Activated naive CD4-positive, alpha-beta T cell (primary cell): ENCODE measurements at places on chromosomes 13 and 19.
A peak's percentile ranks its signal among the peaks of the same experiment; 100 is the strongest.

- no peak for DNase-seq
These were observed 519.3 kb downstream of the GPC6 start for GRCh38 chr13:93745884-93746283.

DNA sequence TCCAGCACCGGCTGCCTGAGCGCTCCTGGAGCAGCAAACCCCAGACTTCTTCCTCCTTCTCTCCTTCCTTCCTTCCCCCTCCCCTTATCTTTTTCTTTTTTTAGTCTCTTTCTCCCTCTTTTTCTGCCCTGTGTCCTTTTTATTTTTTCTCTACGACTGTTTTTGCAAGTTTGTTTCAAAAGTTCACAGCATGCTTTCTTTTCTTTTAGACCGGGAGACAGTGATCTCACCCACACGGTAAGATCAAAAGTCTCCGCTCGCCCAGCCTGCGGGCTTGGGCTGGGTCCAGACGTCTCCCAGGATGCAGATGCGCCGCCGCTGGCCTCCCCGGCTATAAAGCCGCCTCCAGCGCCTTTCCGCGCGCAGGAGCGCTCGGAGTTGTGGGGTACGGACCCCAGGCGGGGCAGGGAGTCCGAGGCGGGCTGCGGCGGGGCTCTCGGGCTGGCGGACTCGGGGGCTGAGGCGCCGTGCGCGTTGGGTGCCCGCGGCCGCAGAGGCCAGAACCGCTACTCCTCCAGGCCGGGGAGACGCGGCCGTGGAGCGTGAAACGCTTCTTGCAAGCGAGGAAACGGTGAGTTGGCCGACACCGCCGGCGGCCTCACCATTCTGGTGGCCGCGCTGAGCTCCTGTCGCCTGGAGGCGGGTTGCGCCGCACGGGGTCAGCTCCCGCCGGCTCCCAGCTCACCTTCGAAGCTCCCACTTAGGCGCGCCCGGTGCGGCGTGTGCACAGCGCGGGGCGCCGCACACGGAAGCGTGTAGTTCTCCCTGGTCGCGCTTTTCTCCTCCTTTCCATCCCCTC, 2.0 kb upstream of the TSHZ3 start:
- DNase-seq: no peak

GRCh38 chr13:67650471-67650870, 420.3 kb upstream of the PCDH9 start:
- no peak for DNase-seq

- no peak for DNase-seq
These were observed 42.0 kb downstream of the KLF2 start for GRCh38 chr19:16366433-16367260.

- DNase-seq: no peak
These were observed 38.7 kb upstream of the ZNF536 start for GRCh38 chr19:30333291-30334065.

- no peak for DNase-seq
These were observed 3.2 kb upstream of the IL17D start for GRCh38 chr13:20700288-20700687.

DNA sequence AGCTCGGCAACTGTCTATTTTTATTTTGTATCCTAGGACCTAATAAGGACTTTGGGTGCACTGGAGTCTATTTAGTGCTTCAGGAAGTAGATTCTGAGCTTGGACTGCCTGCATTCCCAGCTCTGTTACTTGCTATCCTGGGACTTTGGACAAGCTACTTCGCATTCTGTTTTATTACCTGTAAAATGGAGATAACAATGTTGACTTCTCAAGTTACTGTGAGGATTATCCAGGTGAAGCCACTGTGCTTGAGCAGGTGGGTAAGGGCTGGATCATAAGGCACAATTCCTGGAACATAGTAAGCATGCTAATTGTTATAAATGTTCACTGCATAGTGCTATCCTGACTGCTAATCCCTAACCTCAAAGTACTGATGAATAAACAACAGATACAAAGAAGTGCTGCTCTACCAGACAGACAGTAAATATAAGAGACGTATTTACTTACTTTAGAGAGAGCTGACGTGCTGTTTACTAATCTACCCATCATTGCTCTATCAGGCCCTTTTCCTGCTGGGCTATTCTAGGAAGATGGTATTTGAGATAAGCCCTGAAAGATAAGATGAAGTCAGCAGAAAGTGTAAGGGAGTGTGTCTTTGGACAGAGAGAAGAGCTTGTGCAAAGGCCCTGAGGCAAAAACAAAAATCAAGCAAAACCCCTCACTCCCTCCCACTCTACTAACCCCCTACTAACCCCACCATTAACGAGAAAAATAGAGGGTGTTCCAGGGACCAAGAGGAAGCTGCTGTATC, 50.8 kb upstream of the FLT1 start:
- no peak for DNase-seq

DNA sequence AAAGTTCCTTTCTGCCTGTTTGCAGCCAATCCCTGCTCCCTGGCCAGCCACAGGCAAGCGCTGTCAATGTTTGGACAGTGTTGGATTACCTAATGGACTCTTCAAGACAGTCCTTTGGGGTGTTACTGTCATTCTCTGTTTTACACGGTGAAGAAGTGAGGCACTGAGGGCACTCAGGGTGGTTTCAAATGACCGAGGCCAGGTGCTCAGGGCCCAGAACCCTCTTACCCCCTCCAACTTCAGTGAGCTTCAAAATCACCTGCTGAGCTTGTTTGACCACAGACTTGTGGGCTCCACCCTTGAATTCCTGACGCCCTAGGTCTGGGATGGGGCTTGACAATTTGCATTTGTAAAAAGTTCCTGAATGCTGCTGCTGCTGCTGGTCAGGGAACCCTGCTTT, 97.9 kb downstream of the GGACT start:
- DNase-seq: no peak

GRCh38 chr19:36488846-36489117, 579 bp downstream of the ZNF566 start:
- no peak for DNase-seq

DNA sequence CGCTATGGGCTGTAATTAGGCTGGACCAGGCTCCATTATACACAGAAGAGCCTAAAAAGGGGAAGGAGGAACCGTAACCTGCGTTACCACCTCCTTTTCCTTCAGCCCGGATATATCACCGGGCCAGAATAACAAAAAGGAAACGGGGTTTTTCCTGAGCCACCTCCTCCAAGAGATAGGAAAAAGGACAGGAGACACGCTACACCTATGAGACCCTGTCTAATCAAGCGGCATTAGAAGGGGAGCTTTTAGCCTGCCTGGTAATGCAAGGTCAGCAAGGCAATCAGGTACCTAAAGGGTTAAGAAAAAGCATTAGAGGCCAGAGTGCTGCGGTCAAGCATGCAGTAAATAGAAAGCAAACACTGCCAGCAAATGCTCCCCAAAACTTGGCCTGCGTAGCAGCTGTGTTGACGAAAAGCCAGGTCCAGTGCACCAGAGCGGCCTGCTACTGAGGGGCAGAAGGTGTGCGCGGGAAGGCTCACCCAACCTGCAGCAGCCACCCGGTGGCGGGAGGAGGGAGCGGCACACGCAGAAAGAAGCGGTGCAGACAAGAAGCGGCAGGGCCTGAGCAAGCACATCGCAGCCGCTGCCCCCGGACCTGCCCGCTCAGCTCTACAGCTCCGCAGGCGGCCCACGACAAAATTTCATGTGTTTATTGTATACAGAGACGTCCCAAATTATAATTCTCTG, 1466.1 kb downstream of the UQCRFS1 start:
- DNase-seq: no peak

DNA sequence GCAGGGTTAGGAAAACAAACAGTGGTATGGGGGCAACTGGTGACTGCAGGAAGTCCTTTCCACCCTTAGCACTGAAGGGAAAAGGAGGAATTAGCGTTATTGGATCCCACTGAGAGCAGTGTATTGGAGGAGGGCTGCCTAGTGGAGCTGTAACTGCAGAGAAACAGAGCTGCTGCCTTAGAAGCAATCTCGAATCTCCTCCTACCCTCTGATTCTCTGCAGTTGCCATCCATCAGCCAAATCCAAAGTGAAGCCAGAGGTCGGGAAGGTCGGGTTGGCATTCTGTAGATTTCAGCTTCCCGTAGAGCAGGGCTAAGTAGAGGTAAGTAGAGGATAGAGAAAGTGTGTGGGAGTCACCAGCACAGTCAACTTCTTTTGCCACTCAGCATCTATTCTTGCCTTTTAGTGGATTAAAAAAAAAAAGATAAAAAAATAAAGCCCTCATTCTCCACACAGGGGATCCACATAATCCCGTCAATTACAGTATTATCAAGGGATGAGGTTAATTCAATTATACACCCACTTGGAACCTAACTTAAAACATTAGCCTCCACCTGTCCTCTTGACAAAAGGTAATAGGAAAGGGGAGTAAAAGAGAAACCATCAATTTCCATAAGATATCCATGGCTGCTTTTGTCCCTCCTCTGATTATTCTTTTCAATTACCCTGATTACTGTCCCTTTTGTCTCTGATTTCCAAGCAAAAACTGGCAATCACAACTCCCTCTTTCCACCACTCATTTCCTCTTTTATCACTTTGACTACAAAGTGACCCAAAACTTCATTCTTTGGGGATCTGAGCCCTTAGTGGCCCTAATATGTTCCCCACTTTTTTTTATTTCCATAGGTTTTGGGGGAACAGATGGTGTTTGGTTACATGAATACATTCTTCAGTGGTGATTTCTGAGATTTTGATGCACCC, 234.7 kb downstream of the RBM26 start:
- no peak for DNase-seq

GRCh38 chr13:110286833-110287819, 19.8 kb downstream of the COL4A1 start:
- DNase-seq: no peak

DNA sequence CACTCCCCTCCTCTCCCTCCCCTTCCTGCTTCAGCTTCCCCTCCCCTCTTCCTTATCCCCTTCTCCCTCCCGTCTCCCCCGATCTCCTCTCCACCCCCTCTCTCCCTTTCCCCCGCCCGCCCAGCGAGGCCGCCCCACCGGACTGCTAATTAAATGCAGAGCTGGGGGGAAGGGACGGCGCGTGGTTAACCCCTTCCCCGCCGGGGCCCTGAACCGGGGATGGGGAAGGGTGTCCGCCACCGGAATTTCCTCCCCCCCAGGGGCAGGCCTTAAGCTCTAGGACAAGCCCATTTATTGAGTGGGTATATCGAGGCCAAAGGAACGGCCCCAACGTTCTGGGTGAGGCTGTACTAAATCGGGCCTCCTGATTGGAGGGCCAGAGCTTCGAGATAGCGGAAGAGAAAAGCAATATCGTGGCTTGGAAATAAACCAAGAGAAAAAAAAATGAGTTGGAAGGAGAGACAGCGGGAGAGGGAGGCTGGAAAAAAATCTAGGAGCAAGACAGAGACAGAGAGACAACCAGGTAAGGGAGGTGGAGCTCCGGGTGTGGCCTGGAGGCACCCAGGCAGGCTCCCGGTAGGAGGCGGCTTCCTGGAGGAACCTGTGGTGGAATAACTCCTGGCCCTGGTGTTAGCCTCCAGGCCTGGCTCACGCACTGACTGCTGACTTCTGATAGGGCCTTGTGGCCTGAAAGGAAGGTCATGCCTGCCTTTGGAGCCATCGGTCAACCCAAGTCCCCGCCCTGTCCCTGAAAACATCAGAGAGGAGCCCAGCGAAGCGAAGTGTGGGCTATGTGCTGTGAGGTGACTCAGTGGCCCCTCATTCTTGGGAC, 11.6 kb upstream of the JUND start:
- no peak for DNase-seq

GRCh38 chr13:61136093-61136492, 279.6 kb downstream of the PCDH20 start:
- DNase-seq: no peak

GRCh38 chr19:57675881-57676280, 5.9 kb upstream of the ZNF551 start:
- DNase-seq: no peak

DNA sequence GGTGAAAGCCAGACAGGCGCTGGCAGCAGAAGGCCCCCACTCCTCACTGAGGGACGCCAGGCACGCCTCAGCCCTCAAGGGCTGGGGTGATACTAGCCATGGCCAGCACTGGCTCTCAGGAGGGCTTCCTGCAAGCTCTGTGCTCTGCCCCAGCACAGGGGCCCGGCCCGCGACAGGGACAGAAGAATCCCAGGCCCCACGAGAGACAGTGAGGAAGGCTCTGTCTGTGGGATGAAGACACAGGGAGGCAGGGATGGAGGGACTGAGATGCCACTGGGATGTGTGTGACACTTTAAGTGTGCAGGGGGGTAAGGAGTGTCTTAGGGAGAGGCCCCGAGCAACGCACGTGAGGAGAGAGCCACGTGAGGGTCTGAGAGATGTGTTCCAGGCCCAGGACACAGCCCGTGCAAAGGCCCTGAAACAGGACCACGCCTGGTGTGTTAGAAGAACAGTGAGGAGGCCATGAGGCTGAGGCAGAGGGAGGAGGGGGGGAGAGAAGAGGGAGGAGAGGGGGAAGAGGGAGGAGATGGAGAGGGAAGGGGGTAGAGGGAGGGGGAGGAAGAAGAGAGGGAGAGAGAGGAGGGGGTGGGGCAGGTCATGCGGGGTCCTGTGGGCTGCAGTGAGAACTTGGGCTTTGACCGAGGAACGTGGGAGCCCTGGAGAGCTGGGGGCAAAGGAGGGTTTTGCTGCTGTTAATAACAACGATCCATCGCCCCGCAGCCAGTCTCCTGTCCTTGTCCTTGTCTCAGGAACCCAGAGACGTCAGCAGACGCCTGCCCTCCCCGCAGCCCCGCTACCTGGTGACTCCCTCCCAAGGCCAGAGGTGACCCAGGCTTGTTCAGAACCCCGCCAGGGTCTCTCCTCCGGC, 7.2 kb downstream of the RPL36 start:
- DNase-seq: no peak

- no peak for DNase-seq
These were observed 8.0 kb upstream of the POU2F2 start for GRCh38 chr19:42140125-42140754.

DNA sequence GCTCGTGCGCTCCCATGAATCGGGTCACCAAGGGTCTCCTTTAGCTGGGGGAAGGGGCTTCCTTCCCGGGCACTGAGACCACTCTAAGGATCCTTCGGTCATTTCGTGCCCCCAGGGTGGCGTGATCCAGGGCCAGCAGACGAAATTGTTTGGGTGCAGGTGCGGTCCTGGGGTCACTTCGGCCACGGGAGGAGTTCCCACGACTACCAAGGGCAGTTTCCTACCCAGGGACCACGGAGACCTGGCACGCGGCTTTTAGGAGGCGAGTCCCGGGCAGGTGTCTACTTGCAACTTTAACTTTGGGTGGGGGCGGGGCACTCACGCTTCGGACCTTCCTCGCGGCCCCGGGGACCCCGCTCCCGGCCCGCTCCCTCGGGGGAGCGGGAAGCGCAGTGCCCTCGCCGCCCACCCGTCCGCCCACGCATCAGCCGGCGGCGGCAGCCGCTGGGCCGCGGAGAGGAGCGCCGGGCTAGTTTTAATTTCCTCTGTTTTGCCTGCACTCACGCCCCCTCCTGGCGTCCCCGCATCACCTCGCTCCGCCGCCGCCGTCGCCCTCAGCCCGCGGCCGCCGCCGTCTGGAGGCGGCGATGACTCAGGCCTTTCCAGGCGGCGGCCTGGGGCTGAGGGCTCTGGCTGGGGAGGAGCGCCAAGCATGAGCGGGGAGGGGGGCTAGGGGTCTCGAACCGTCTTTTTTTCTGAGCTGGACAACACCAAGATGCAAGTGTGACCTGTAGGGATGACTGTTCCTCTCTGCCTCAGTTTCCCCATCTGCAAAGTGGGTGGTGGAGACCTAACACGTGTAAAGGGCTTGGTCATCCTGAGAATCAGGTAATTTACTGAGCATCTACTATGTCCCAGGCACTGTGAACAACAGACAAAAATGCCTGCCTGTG, 21.8 kb downstream of the OLFM2 start:
- peak; percentile 77 for DNase-seq
